ENCODE measurements at places on chromosomes 2 and 18.

GRCh38 chr2:69437751-69438154 is 518 bp upstream of the NFU1 start:
- no peak for DNase-seq

DNA sequence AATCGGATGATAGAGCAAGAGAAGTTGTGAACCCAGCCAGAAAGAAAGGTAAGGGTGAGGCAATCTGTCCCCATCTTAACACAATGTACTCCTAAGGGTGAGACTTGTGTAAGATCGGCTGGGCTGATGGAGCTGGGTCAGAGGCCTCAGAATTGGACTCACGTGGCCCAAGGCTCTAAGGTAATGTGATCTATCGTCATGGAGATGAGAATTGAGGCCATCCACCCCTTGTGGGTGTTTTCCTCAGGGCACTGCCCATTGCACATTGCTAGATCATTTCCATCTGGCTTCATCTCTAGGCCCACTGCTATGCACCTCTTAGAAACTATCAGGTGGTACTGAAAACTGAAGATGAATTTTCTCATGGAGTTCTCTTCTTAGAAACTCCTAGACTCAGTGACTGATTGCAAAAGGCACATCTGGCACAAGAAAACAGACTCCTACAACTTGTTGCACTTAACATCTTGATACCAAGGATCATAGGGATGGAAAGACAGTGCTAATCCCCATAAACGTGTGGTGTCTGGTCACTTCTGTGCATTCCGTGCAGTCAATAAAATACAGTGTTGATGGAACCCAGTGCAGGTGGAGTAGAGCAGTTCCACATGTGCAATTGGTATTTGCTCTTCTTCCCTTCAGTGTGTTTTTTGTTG is 228.9 kb upstream of the FOSL2 start:
- no peak for DNase-seq

DNA sequence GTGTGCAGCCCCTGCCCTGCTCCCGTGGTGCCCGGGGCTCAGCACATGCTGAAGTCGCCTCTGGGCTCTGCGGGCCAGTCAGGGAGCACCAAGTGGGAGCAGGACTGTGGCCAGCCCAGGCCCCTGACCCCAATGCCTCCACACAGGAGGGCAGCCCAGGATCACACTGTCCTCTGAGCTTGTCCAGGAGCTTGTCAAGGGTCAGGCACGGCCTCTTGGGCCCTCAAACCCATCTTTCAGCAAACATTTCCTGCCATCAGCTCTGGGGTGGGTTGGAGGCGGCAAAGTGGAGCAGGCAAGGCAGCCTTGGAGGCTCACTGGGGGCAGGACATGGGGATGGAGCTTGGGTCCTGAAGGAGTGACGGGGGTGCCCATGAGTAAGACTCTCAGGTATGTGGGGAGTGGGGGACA is 10.3 kb downstream of the SNED1 start:
- no peak for DNase-seq

GRCh38 chr18:46750626-46751025 is 6.2 kb downstream of the ST8SIA5 start:
- no peak for DNase-seq

DNA sequence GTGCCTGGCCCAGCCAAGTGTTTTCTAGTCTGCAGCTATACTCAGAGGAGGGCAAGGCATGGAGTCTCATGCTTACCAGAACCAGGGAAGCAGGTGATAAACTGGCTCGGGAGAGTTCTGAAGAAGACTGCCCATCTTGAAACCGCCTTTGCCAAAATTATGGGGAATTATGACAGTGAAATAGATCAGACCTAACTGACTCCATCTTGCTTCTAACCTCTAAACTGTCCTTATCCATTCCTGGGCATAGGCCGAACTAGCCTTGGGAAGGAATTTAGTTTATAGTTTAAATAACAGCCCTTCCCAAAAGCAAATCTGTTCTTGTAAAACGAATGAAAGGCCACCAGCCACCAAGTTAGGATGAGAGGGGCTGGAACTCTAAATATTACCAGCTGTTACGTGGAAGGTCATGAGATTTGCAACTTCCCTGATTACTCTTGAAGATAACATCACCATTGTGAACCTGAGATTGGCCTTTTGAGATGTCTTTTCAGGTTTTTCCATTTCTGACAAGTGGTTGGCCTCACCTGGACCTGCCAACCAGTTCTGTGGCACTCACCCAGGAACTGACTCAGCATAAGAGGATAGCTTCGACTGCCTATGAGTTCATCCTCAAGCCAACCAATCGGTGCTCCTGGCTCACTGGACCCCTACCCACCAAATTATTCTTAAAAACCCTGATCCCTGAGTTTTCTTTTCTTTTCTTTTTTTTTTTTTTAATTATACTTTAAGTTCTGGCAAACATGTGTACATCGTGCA is 23.4 kb downstream of the CHCHD5 start:
- no peak for DNase-seq

DNA sequence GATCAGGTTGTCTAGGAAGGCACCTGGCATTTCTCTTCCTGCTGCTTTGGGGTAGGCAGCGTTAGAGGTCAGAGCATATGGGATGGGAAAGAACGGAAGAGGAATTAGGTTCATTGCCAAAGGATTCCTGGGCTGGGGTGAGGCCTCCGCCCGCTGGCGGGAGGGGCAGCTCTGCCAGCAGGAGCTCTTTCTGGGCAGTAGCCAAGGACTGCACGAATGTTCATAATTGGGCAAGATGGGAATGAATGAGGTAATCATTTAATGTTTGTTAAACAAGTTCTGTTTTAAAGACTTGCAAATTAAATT is 253.9 kb downstream of the AGAP1 start:
- no peak for DNase-seq

DNA sequence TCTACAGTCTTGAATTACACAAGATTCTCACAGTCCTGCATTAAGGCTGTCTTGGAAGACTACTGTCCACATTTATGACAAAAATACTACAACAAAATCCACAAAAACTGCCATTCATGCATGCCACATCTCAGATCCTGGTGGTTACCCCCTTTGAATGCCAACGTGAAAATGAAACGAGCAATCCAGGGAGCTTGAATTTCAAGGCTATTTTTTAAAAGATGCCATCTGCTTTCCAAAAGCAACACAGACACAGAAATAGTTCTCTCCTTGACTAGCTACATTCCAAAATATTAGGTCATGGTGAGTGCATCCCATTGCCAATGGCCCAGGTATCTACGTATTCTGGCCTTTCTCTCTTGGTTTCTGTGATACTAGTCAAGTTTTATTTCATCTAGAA is 36.3 kb downstream of the IRS1 start:
- no peak for DNase-seq

GRCh38 chr18:75104483-75104882 is 104.5 kb downstream of the PTGR3 start:
- DNase-seq = no peak

- DNase-seq = no peak
Measured at GRCh38 chr2:134148843-134149472, 104.9 kb upstream of the MGAT5 start.

All from stimulated activated naive CD4-positive, alpha-beta T cell treated with Interleukin-2 at 50 U/mL for 16 hours (primary cell).